Activated CD4-positive, alpha-beta T cell treated with anti-CD3 and anti-CD28 coated beads, Interleukin-2, amount 10 ng/mL, durations not matched to agents 24 days and 14 days (primary cell): ENCODE measurements at places on chromosomes 1 and 21. TPM values are rescaled to one million over a fixed set of nuclear protein-coding genes. Genes with fewer than 3 reads are reported as not detected.

GRCh38 chr1:160030657-160031364, 979 bp downstream of the PIGM start:
- no peak for DNase-seq

DNA sequence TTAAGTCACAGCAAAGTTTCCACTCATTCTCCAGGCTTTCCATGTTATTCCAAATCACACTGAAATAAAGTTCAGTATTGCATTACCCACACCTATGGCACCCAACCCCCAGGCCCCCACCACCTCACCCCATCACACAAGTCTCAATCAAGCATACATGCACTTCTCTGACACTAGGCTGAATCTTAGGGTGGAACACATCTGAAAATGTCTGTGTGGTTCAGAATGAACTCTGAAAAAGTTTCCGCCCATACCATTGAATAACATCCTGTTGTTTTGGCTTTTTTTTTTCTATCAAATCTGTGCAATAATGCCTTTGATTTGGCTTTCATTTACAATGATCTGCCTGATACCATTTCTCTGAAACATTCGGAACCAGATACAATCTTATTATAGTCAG, 25.8 kb upstream of the LRRC8C start:
- peak; percentile 87 for DNase-seq

GRCh38 chr1:107365527-107366240, 224.8 kb downstream of the NTNG1 start:
- peak; percentile 26 for DNase-seq

GRCh38 chr1:231392389-231393131, 29.5 kb downstream of the EGLN1 start:
- DNase-seq: no peak

DNA sequence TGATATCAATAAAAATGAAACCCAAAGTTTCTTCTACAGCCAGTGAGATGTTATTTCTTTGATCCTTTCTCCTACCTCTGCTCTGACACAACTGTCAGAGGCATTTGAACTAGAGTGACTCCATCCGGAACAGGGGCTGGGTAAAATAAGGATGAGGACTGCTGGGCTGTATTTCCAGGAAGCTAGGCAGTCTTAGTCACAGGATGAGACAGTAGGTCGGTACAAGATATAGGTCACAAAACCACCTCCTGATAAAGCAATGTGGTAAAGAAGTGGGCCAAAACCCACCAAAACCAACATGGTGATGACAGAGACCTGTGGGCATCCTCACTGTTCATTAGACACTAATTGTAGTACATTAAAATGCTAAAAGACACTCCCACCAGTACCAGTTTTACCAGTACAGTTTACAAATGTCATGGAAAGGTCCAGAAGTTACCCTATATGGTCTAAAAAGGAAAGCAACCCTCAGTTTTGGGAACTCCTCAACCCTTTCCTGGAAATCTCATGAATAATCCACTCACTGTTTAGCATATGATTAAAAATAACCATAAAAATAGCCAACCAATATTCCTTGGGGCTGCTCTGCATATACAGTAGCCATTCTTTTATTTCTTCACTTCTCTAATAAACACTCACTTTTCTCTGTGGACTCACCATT, 96.7 kb downstream of the GABPA start:
- no peak for DNase-seq

GPA33 gene
- 0.12 TPM in 1 of 2 replicates, not detected in the other for total RNA-seq

HSD11B1 gene
- total RNA-seq: 15.1 TPM in 2 replicates

ETV3L gene
- not detected in 2 replicates for total RNA-seq

S100A2 gene
- total RNA-seq: 0.40 and 1.2 TPM in 2 replicates

MCOLN3 gene
- 0.51 and 0.66 TPM in 2 replicates for total RNA-seq

MYOC gene
- not detected in 2 replicates for total RNA-seq

FAM131C gene
- total RNA-seq: 0.26 and 0.38 TPM in 2 replicates

S100A12 gene
- total RNA-seq: not detected in 2 replicates

INSRR gene
- 0.68 and 0.71 TPM in 2 replicates for total RNA-seq

OR4F29 gene
- not detected in 2 replicates for total RNA-seq

GJB3 gene
- total RNA-seq: not detected in 2 replicates
